ENCODE measurements at places on chromosomes 2 and 18.

DNA sequence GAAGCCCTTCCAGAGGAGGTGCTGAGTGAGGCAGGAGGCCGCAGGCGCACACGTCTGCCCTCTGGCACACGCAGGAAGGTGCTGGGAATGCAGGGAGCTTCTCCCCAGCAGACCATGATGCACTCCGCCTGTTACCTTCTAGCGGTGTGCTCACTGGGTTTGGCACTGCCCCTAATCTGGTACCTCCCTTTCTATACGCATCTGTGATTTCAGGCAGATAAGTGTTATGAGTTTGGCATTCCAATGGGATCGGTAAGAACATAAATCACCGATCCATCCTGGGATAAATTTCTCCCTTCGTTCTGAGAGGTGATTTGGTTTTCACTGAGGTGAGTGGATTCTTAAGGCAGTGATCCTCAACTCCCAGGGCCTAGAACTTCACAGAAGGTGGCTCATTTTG, 34.6 kb downstream of the ODC1 start:
- no peak for DNase-seq

GRCh38 chr2:129061069-129061768, 742.6 kb upstream of the HS6ST1 start:
- DNase-seq = no peak

DNA sequence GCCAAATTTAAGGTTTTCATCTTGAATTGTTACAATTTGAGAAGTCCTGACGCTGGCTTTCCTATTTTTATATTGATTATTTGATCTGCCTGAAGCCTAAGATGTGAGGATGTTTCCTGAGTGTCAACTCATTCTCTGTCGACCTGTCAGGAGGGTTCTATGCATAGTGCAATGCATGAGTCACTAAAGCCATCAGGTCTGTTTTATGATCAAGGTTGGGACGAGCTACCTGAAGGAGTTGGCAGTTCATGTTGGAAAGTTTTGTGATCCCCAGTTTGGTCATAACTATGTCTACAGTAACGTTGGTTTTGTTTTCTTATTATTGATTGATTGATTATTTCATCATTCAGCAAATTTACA, 71.2 kb downstream of the NABP1 start:
- no peak for DNase-seq

DNA sequence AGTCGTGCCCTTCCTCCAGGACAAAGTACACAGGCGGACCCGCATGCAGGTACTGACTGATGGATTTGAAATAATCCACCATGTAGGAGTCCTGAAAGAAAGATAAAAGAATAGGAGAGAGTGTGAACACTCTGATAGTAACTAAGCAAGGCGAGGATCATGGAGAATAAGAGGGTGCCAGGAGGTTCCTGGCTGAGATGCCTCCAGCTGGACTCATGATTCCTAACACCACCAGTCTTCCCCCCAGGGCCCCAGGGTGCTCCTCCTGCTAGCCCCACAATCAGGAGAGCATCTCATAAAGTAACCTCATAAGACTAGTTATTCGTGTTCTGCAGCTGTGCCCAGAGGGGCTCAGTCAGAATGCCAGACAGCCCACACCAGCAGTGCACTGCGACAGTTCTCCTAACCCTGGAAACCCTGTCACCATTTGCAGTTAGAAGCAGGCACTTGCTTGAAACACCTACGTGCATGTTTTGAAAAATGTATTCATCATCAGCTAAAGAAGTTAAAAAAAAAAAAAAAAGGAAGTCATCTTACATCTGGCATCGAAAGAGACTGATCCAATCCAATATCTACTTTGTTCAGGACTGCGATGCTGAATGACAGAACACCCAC, 36.7 kb downstream of the RMC1 start:
- DNase-seq = no peak

DNA sequence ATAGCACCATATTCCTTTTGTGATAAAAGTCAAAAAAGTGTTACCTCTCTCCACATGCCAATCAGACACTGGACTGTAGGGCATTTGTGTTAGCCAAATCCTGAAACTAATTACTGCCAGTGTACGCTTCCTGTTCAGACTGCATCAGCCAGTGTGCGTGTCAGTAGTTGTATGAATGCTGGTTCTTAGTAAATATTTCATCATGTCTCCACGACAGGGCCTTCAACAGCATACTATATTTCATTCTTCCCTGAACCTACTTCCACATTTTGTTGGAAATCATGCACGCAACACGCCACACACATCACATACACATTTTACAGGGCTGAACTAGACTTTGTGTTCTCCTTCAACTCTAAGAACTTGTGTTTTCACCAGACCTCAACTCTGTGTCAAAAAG, 77.5 kb downstream of the EPB41L3 start:
- DNase-seq = no peak

GRCh38 chr2:122319539-122320132, 564.2 kb downstream of the TSN start:
- DNase-seq = no peak

DNA sequence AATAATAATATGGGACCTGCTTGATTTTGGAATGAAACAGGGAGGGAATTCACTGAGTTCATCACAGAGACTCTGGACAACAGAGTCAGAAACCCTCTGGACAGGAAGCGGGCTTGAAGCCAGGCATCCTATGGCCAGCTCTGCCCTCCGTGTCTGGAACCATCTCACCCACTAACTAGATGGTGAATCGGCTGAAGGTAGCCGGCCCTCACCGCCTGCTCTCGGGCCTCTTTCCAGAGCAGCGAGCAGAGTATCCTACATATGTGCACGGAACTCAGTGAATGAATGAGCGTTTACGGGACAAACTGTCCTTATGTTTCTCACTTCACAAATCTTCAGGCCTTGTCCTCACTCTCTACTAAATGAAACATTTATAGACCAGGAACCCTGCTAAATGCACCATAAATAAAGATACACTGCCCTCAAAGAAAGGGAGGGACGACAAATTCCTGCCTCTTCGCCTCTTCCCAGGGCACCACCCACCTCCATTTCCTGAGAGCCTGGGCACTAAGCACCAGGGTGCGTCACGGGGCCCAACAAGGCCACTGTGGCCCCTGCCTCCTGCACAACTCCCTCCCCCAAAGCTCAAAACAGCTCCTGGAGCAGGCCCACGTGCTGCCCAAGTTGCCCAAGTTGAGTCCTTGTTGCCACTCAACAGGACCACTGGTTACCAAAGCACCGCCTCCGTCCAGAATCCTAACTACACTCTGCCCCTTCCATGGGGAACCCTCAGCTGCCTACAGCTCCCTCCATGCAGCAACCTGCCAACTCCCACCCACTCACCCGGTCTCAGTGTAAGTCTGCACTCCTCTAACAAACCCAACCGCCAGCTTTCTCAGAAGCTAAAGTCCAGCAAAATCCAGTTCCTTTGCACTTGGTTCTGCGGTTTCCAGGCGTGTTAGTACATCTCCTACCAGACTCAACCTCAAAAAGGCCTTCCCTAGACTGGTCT, 1.7 kb downstream of the TBC1D8 start:
- peak; percentile 80 for DNase-seq

DNA sequence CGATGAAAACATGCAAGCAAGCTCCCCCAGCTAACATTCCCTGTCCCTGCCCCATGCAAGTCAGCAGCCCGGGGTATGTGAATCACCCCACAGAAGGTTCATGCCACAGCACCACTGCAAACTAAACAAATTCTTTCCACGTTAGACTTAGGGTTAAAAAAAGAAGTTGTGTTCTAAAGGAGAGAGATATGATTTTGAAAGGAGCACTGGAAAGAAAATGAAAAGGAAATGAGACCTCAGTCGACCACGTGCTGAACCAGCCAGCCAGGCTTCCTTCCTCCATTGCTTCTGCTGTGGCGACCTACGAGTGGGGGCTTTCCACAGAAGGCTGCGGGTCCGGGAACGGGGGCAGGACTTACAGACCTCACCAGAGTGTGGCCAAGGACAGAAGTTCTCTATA, 52.0 kb downstream of the ARL4C start:
- peak; percentile 21 for DNase-seq

GRCh38 chr2:23655934-23656596, 270.9 kb downstream of the ATAD2B start:
- no peak for DNase-seq

DNA sequence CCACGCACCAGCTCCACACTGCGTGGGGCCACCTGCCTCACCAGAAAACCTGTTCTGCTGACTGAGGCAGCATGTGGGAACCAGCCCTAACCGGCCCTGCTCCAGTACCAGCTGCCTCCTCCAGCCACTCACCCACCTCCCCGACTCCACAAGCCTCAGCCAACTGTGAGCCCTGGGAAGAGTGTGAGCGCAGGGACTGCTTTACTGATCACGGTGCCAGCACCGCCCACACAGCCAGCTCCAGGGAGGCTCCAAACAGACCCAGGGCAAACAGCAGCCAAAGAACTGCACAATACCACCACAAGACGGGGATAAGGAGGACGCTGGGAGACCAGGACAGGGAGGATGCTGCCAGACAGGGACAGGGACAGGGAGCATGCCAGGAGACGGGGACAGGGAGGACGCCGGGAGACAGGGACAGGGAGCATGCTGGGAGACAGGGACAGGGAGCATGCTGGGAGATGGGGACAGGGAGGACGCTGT, 28.4 kb downstream of the EIPR1 start:
- DNase-seq = no peak

DNA sequence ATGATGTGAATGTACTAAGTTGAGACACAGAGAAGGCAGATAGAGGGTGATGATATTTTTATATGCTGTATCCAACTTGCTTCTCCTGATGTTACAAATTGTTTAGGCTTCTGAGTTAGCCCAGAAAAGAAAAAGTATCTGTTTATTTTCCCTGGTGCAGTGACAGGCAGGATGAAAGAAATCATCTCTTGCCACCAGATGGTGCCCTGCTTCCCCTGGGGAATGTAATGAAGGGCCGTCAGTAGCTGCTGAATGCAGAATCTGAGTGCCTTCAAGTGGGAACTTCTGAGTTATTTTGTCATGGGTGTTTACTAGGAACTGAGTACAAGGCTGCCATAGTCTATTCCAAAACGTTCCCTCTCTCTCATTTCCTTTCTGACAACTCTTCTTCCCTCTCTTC, 525.6 kb downstream of the MBD2 start:
- DNase-seq = no peak

DNA sequence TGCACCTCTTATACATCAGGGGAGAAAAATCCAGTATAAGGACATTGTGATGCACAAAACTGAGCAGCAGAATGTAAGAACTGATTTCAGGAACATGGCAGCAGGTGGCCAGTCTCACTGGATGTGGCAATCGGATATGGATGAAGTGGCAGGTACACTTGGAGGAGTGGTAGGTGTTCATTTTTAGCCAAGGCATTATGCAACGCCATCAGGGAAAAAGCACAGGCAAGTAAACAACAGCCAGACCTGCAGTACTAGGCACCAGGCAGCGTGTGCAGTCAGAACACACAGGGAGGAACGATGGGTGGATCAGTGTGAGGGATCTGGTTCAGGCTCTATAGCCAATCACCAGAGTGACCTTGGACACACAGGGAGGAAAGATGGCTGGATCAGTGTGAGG, 77.4 kb upstream of the GCFC2 start:
- peak; percentile 12 for DNase-seq

GRCh38 chr18:41373612-41374011, 581.4 kb upstream of the PIK3C3 start:
- DNase-seq = no peak
